ENCODE measurements at places on chromosomes 4 and X.
A peak's percentile ranks its signal among the peaks of the same experiment; 100 is the strongest.

DNA sequence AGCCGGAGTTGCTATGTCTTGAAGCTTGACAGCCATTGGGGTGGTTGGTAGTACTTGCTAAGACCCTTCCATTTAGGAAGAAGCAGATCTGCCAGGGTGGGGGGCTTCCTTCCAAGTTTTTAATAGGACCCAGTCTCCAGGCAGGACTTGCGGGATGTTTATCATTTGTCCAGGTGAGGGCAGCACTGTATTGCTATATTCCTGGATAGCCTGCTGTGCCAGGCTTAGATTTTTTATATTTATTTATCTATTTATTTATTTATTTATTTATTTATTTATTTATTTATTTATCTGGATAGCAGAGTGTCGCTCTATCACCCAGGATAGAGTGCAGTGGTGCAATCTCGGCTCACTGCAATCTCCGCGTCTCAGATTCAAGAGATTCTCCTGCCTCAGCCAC lies 87.4 kb upstream of the CT45A1 start:
- DNase-seq: peak; percentile 1

GRCh38 chr4:165426331-165426730 lies 47.5 kb downstream of the CPE start:
- DNase-seq: no peak

DNA sequence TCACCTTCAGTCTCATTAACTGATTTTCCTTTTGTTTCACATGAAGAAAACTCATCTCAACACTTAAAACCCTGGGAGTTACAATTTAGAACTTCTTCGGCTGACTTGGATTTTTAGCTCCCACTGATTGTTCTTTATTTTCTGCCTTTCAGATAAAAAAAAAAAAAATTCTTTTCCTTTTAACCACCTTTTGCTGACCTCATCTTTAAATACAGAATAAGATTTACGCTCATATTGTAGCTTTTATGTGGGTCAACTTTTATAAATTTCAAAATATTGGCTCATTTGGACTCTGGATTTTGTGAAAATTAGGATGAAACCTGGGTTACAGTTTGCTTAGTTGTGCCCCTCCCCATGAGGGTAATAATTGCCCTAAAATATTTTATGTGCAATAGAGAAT lies 659.3 kb downstream of the ZNF674 start:
- no peak for DNase-seq

DNA sequence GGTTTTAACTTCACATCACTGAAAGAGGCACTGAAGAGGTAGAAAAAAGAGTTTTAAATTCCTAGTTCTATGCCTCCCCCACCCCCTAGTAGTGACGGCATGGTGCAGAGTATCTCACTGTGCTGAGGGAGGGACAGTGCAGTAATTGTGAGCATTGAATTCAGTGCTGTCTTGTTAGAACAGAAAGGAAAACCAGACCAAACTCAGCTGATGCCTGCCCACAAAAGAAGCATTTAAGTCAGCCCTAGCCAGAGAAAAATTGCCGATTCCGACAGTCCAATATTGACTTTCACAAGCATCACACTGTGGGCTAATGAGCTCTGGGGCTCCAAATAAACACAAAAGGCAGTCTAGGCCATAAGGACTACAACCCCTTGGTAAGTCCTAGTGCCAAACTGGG lies 417.7 kb downstream of the AR start:
- DNase-seq: no peak

GRCh38 chrX:107935664-107936433 lies 46.3 kb downstream of the TEX13B start:
- DNase-seq: no peak

GRCh38 chr4:57764856-57765255 lies 654.7 kb upstream of the IGFBP7 start:
- DNase-seq: no peak

DNA sequence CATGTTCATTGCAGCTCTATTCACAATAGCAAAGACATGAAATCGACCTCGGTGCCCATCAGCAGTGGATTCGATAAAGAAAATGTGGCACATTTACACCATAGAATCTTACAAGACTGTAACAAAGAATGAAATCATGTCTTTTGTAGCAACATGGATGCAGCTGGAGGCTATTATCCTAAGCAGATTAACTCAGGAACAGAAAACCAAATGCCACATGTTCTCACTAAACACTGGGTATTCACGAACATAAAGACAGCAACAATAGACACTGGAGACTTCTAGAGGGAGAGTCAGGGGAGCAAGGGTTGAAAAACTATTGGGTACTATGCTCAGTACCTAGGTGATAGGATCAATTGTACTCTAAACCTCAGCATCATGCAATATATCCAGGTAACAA lies 180.5 kb downstream of the PPP1R2C start:
- no peak for DNase-seq

GRCh38 chr4:126838941-126839679 lies 793.6 kb upstream of the INTU start:
- no peak for DNase-seq

- DNase-seq: no peak
These were observed 17.2 kb upstream of the CCNI start for GRCh38 chr4:77092975-77093374.

GRCh38 chrX:69932323-69932722 lies 117.4 kb downstream of the AWAT2 start:
- no peak for DNase-seq

DNA sequence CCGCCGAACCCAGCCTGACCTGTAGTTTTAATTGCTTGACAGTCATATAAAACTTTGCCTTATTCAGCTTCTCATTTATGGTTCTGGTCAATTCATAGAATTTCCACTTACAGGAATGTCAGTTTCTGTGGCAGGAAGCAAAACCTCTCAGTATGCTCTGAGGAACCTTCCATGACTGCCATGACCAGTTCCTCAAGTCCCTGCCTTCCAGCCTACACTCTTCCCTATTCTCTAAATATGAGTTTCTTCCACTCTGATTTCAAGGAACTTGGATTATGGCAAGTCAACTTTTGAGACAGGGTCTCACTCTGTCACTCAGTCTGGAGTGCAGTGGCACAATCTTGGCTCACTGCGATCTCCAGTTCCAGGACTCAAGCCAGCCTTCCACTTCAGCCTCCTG lies 26.0 kb upstream of the NSUN7 start:
- no peak for DNase-seq

DNA sequence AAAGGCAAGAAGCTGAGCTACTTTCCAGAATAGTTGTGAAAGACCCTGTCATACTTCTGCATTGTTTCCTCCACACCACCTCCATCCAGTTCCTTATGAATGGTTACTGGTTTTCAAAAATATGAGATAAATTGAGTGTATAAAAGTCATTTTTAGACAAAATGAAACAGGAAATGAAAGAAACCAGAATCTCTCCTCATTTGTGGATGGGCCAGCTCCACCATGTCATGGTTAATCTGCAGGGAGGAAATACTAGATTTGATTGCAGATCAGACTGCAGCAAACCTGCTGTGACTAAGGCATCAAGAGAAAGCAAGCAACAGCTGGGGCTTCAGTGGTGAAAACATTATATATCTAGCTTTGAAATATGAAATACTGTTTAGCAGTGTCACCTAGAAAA lies 23.8 kb downstream of the F9 start:
- no peak for DNase-seq

GRCh38 chr4:186722796-186723291 lies 812 bp downstream of the FAT1 start:
- no peak for DNase-seq

GRCh38 chr4:158799013-158799770 lies 30.4 kb downstream of the FNIP2 start:
- no peak for DNase-seq

DNA sequence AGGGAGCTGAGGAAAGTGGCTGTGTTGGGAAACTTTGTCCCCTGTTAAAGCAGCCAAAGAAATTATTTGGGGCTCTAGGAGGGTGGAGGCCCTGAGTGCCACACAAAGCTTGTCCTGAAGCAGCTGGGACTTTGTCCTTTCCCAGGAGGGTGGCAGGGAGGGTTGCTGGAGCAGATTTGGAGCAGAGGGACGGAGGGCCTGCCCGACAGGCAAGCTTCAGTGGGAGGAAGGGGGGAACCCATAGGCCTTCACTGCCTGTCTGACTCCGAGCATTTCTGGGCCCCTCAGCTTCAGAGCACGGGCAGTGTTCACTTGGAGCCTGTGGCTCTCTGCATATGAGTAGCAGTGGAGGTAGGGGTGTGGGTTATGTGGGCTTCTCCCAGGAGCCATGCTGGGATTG lies 7.2 kb upstream of the CNGA2 start:
- no peak for DNase-seq

DNA sequence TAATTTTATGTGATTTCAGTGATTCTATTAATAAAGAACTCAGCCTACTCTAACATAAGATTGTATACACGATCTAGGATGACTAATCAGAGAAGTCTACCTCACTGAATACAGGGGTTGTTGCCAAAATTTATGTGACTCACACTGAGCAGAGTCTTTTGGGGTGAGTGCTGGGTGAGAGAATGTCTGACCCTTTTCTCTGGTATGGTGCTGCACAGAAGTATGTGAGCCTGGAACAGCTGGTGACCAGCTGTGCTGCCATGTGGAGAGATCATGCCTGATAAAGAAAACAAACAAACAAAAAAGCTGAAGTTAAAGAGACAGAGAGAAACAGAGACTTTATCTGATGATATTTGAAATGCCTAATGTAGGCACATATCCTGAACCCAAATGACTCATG lies 618.1 kb upstream of the GRIA3 start:
- no peak for DNase-seq

DNA sequence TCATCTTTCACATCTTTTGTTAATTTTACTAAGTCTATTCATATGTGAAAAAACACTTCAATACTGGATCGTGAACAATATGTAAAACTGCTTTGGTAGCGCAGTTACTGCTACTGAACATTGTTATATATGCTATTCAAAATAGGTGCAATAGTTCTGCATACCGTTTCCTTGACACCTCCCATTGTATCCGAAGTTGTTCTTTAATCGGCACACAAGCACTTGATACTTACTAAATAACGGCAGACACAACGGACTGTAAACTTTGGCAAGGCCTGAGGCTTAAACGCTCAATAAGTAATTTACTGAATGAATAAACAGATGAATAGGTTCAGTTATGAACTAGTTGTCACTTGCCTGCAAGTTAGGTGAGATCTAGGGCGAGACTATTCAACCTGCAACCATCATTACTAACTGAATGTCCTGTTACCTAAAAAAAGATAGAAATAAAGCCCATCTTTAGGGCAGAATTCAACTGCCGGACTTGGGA lies 620 bp downstream of the ANAPC10 start:
- no peak for DNase-seq

GRCh38 chr4:119032921-119033685 lies 102.5 kb upstream of the MYOZ2 start:
- DNase-seq: no peak

GRCh38 chr4:120144634-120145033 lies 78.0 kb upstream of the MAD2L1 start:
- DNase-seq: no peak

DNA sequence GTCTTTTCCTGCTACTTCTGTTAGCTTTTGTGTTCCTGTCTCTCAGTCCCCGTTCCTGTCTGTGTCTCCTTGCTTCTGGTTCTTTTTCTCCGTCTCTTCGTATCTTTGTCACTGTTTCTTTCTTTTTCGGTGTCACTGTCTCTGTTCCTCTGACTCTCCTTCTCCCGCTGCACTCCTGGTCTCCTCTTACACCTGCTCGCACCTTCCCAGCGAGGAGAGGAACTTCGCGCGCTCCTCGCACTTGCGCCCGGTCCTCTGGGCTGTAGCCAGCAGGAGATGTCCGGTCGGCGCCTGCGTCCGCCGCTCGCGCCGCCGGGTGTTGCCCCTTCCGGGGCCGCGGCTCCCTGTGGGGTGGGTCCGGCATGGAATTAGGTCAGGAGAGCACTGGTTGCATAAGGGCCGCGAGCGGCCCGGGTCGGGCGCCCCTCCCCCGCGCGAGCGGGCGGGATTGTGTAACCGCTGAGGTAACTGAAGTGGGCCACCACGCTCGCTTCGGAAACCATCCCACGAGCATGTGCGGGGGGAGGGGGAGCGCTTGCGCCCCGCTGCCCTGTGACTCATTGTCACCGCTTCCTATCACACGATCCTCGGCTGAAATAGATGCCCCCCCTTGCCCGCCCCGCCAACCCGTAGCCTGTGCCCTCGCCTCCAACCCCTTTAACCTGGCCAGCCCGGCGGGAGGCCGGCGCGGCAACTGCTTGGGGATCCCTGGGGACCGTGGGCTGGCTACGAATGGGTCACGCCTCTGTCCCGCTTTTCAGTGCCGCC lies 1.6 kb downstream of the LONRF3 start:
- no peak for DNase-seq

DNA sequence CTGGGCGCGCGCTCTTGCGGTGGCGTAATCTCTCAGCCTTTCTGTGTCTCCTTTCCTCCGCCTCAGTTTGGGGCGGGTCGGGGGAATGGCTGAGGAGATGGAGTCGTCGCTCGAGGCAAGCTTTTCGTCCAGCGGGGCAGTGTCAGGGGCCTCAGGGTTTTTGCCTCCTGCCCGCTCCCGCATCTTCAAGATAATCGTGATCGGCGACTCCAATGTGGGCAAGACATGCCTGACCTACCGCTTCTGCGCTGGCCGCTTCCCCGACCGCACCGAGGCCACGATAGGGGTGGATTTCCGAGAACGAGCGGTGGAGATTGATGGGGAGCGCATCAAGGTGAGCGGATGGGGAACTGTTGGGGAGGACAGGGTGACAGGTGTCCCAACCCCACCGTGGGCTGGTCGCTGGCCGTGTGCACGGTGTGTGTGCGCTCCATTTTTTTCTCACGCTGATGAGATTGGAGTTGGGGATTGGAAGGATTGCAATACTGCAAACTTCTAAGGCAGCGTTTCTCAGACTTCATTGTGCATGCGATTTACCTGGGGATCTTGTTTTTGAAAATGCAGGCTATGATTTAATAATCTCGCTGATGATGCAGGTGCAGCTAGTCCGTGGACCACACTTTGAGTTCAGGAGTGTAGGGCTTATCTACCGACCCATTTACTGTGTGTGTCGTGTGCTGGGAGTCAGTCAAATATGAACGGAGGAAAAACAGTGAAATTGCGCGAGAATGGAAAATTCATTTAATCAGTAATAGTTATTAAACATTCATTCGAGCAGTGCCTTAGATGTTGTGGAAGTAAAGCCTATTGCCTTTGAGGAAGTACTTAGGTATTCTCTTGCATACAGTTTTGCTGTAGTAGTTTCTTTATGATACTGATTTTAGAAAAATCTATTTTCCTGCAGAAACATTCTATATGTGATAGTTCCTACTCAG lies at the start of gene RAB33B:
TSS of gene RAB33B (plus strand) at position 11 of the 935 bp plus-strand sequence. CDS start at position 86, 75 bp downstream.
- DNase-seq: peak; percentile 1

- DNase-seq: no peak
These were observed 450.9 kb downstream of the PCDH10 start for GRCh38 chr4:133600008-133600407.

Measured in Jurkat, Clone E6-1 (cell line).